ENCODE measurements at places on chromosomes 4 and X.

- no peak for DNase-seq
These were observed 8.8 kb downstream of the ENPEP start for GRCh38 chr4:110484767-110485166.

- no peak for DNase-seq
These were observed 28.6 kb downstream of the AFAP1 start for GRCh38 chr4:7910952-7911578.

GRCh38 chr4:186723292-186724057 lies at the start of gene FAT1:
FAT1 (minus strand) TSS chr4:186723856; CDS start chr4:186709827, 14,029 bp downstream.
- DNase-seq, result no peak

- DNase-seq, result no peak
These were observed 4.4 kb downstream of the ANAPC10 start for GRCh38 chr4:145093638-145094037.

DNA sequence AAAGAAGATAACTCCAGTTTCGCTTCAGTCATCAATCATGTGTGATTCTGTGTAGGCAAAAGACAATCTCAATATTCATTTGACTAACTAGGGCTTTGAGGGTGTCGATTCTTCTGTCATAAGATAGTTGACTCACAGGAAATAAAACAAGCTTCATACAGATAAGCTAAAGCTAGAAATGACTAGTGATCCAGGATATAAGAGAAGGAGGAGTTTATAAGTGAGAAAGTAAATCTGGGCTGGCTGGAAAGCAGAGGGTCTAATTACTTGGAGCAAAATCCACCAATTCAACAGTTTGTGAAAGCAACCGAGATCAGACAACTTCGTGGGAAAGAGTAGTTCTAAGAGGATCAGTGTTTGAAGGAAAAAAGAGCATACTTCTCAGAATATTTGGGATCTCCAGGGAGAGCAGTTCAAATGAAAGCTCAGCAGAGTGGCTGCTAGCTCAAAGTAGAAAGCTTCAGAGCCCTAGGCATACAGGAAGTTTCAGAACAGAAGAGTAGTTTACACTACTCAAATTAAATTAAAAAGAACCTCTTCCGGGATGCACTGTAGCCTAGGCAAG lies 429.3 kb downstream of the INPP4B start:
- DNase-seq, result no peak
